ENCODE measurements at places on chromosomes 1 and 21. TPM values are rescaled to one million over a fixed set of nuclear protein-coding genes. Genes with fewer than 3 reads are reported as not detected.

OR2AK2 gene
- total RNA-seq: not detected

MGST3 gene
- 50.3 TPM for total RNA-seq

SPRR5 gene
- total RNA-seq: not detected

ST6GALNAC5 gene
- total RNA-seq: 0.26 TPM

POU3F1 gene
- under 0.01 TPM for total RNA-seq

SLC30A10 gene
- total RNA-seq: under 0.01 TPM

Data from bronchial epithelial cell (primary cell).